ENCODE measurements at places on chromosomes 2 and 18.
A peak's percentile ranks its signal among the peaks of the same experiment; 100 is the strongest.

DNA sequence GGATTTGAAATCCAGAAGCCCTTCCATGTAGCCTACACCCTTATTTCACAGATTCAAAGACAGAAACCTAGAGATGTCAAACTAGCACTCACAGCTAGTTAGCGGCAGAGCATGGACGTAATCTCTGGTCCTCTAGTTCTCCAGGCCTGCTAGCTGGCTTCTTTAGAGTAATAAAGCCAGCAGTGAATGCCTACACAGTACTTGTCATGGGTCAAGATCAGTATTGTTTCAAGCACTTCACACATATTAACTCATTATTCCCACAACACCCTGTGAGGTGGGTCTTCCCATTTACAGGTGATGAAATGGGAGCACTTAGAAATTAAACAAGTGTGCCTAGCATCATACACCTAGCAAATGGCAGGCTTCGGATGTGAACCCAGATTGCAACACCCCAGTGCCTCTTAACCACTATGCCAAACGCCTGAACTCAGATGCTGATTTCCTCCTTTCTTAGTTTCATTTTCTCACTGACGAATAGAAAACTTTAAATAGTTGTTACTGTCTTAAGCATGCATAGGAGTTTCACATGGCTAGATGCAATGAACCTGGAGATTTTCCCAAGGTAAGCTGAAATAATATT, 14.5 kb upstream of the ZBTB14 start:
- peak; percentile 54 for DNase-seq

DNA sequence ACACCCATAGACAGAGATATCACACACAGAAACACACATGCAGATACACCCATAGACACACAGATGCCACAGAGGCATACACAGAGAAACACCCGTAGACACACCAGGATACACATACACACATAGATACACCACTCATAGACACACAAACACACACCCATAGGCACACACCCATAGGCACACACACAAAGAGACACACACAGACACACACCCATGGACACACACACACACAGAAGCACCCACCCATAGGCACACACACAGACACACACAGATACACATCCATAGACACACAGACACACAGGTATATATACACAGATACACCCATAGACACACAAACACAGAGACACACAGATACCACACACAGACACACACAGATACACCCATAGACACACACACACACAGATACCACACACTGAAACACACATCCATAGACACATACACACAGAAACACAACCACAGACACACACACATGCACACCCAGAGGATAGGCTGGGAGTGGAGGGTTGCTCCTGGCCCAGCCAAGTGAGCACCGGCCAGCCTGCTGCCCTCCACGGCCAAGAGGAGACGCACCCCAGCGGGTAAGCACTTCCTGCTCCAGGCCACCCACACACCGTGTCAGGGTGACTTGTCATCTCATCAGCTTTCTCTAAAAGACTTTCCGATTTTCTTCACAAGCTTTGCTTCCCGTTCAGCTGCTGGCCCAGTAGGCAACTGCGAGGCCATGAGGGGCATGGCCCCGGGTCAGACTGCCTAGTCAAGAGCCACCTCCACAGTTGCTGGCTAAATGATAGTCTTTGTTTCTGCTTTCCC, 14.1 kb upstream of the CNNM3 start:
- DNase-seq = peak; percentile 32

DNA sequence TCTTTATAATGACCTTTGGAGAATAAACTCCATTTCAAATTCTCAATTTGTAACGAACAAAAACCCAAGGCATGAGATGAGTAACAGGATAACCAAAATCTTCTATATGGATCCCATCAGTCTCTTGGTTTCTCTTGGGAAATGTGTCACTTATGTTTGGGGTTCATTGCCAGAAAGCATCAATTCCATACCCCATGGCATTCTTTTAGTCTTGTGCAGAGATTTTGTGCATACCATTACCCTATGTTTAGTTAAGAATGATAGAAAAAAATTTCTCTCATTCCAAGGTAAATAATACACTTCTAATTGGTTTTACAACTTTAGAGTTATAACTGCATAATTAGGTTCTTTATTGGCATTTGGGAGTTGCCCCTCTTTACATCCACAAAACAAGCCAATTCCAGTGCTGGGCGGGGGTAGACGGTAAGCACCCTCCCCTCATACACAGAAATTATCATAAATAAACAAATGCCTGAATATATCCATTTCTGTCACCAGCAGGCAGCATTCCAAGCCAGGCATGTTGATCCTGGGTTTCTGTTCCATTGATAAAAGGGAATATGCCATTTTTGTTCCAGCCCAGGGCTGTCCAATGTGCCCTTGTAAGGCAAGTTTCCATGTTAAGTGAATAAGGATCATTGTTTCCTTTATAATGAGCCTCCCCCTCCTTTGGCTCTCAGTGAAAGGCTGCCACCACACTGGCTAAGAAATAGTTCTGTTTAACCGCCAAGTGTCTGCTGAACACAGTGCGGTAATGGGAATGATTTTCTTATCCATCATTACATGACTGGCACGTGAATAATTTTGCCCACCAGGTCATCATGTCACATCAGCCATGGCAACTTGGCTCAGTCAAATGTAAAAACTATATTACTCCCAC, 680.1 kb upstream of the ZEB2 start:
- no peak for DNase-seq

DNA sequence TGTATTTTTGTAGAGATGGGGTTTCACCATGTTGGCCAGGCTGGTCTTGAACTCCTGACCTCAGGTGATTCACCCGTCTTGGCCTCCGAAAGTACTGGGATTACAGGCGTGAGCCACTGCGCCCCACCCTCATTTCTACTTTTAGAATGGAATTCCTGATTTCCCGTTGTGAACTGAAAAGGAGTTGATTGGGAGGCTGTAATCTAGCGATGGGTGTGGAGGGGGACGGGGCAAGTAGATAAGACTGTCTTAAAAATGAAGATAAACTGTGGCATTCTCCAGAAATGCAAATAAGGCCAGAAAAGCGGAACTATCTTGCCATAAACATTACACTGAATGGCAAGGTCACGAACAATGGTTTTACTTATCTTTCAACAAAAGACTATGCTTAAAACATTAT, 135.4 kb downstream of the TRIB2 start:
- no peak for DNase-seq

GRCh38 chr2:33372940-33373553, 103.4 kb upstream of the RASGRP3 start:
- DNase-seq = peak; percentile 50

DNA sequence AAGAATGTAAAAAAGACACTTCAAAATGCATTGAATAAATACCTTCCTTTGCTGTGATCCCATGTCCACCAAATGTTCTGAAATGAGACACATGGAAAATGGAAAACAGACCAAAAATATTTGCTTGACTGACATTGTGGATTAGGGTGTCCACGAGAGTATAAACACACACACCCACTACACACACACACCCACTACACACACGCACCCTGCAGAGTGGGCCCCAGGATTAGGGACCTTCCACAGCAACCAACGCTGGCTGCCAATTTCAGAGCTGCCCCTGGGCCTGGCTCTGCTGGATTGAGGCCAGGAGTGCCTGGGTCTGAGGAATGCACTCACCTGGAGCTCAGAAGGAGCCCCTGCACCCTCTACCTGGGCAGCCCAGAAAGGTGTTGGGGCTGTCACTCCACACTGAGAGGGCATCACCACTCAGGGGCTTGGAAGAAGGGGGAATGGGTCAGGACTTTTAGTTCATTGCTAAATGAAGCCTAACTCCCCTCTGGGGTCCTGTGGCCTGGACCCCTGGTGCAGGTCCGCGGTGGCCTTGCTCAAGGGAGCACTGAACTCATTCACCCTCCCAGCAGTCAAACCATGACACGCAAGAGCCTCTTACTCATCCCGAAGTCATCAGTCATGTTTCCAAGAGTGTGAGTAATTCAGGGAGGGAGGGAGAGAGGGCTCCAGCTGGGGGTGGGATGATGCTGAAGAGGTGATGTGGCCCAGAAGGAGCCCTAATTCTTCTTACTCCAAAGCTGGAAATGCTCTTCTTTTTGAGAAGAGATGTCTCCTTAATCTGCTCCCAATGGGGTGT, 50.2 kb upstream of the PLB1 start:
- no peak for DNase-seq

All from CD4-positive, alpha-beta T cell treated with Interleukin-12 subunit alpha and Interleukin-12 subunit beta, for 1 hour (primary cell).